ENCODE measurements at places on chromosomes 13 and 19. TPM values are rescaled to one million over a fixed set of nuclear protein-coding genes. Genes with fewer than 3 reads are reported as not detected.

Gene RAB11B
- total RNA-seq = 61.9 TPM

DNA sequence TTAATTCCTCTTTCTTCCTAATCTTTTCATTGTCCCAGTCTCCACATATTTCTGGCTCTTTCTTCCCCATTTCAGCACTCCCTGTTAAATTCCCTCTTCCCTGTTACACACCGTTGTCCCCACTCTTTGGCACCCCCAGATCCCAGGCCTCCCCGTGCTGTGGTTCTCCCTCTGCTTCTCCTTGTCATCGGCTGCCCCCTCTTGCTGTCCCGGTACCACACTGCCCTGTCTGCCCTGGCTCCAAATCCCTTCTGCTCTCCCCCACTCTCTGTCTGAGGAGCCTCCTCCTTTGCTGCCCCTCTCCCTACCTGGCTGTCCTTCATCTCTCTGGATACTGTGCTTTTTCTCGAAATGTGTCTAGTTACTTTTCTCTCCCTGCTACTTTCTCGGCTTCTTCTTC lies 983 bp downstream of the ZNF415 start:
- DNase-seq = no peak
- H3K4me3 ChIP-seq = peak overlapping the region; percentile 62
- peaks cover 37% of the 10 kb centered on the region for H3K36me3 ChIP-seq
- H3K27ac ChIP-seq = no peak overlapping the region
- peaks cover 13% of the 10 kb centered on the region for H3K27me3 ChIP-seq

- peaks cover 5% of the 10 kb centered on the region for H3K27me3 ChIP-seq
- peak; percentile 7 for DNase-seq
- no peaks in the 10 kb centered on the region for H3K36me3 ChIP-seq
- no peak overlapping the region for H3K4me3 ChIP-seq
- H3K27ac ChIP-seq = no peak overlapping the region
Observed at GRCh38 chr13:101618440-101619187, 166.1 kb downstream of the ITGBL1 start.

Gene GJB2
- total RNA-seq = 0.72 TPM

Gene LILRB2
- total RNA-seq = not detected

- H3K4me1 ChIP-seq = peaks cover 15% of the 10 kb centered on the region
- H3K36me3 ChIP-seq = no peaks in the 10 kb centered on the region
- peak within 1 kb of the TSS; percentile 34 for H3K4me3 ChIP-seq
- peak; percentile 82 for DNase-seq
Observed at GRCh38 chr19:1000095-1000494, at the start of gene GRIN3B. Gene GRIN3B, plus strand, starts transcription at chr19:1000419. Its CDS starts 19 bp downstream, at chr19:1000438.
